ENCODE measurements at places on chromosomes 12 and 14. TPM values are rescaled to one million over a fixed set of nuclear protein-coding genes. Genes with fewer than 3 reads are reported as not detected.

DNA sequence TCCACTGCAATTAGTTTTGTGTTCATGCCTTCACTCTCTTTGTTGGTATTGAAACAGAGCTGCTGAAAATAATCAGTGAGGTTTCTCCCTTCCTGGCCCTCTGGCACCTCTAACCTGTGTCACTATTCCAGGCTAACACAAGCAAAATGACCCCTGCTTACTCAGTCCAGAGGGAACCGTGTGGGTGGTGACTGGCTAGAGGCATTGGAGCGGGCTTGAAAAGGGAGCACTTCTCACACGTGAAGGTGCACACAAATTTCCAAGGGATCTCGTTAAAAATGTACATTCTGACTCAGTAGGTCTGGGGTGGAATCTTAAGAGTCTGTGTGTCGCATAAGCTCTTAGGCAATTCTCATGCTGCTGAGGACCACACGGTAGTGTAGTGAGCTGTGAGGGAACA is 1.3 kb upstream of the SLC24A4 start:
- DNase-seq, result no peak

Gene ERGIC2
- total RNA-seq, result 57.5 TPM

Gene P2RX7
- 5.3 TPM for total RNA-seq

GRCh38 chr14:75264036-75264435 is 14.6 kb upstream of the FOS start:
- no peak for DNase-seq

DNA sequence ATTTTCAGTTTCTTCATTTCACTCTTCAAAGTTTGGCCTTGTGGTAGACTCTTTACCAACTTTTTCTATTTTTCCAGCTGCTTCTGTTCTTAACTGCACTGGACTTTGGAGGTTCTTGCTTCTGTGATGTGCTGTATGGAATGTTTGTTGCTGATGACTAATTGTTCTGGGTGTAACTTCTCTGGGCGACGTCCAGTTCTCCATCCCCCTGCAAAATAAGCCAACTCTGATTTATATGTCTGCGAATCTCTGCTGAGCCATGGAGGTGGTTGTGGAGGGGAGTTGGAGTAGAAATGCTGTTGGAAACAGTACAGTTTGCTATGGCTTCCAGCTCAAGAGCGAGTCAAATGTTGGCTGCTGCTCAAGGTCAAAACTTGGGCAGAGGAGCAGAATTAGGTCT is 113.9 kb upstream of the DYRK2 start:
- DNase-seq, result no peak

GRCh38 chr12:98090731-98091130 is 424.7 kb upstream of the TMPO start:
- DNase-seq, result peak; percentile 41

DNA sequence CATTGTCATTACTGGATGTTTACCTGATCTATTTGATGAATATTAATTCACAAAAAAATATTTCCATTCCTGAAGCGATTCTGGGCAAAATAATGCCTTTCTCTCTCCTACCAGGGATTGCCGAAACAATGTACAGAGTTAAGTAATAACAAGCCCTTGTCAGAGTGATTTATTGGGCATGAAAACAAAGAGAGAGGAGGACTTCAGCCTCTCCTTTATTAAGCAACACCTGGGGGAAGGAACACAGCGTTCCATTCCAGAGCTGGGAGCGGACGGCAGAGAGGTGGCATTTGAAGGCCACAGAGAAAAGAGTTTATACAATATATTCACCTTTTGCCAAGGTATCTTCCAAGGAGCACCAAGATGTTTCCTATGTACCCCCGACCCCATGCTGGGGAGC is 165.8 kb downstream of the KSR2 start:
- DNase-seq, result no peak

DNA sequence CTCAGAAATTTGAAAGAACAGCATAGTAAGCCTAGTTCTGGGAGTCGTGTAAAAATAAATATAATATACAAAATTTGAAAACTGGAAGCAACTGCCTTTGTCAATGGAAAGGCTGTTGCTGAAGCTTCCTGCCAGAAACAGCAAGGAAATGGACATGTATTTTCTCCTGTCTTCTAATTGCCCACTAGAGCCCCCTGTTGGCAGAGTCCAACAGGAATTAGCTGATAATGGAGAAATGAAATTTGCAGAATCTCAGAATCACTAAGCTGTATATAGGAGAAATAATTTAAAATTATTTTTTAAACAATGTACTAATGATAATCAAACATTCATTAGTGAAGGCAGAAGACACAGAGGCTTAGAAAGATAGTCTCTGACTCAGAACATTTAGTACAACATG is 414.8 kb downstream of the SLC6A15 start:
- peak; percentile 39 for DNase-seq

DNA sequence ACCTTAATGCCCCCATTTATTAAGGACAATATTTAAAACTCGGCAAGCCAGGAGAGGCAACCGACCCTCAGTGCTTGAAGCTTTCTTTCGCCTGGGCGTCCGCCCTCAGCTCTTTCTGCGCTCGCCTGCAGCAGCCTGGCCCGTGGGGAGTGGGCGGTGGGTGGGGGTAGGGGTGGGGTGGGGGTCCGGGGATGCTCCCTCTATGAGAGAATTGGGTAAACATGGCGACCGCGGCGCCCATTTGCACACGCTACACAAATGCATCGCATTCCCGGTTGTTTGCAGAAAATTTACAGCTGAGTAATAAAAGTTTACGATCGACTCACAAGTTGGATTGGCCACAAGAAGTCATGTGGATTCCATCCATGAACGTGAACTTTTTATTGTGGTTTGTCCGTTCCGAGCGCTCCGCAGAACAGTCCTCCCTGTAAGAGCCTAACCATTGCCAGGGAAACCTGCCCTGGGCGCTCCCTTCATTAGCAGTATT is 7.7 kb downstream of the HOXC8 start:
- peak; percentile 15 for DNase-seq

- peak; percentile 45 for DNase-seq
Measured at GRCh38 chr12:12747278-12747677, 30.1 kb downstream of the CDKN1B start.

Gene SCNN1A
- total RNA-seq, result 312 TPM

- no peak for DNase-seq
Measured at GRCh38 chr14:100590726-100591452, 3.7 kb upstream of the BEGAIN start.

DNA sequence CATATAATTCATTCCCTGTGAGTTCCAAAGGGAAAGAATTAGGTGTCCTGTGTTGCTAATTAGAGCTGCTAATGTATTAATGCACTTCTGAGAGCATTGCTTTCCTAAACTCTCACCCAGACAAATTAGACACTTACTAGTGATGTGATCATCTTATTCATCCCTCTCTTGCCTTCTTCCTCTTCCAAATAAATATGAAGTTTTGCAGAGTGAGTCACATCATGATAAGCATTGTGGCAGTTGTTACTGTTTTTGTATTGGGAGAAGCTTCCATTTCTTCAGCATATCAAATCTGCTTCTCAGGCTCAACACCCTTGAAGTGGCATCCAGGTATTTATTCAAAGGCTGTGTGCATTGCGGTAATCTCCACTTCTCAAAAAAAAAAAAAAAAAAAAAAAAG is 37.3 kb upstream of the E2F7 start:
- no peak for DNase-seq

DNA sequence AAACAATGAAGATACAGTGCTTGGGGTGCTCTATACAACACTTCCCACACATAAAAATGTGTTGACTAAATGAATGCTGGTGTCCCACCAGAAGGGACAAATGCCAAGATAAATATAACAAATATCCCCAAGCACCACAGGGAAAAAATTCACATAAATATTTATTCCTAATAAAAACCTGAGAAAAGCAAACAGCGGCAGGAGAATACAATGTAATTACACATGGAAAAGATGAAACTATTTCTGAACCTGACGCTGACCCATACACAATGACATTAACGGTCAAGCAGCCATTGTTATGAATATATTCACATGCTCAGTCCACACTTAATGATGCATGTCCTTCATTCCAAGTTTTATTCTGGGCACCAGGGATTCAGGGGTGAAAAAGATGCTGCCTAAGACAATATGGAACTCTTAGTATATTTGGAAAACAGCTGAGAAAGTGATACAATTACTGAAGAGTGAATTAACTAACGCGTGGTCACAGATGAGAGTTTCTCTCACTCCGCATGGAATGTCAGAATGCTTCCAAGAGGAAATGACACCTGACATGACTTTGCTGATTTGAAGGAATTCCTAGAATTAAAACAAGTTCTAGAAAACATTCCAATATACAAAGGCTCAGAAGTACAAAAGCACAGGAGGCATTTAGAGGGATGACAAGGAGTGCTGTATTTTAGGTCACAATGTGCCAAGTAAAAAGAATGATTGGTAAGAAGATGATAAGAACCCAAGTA is 27.9 kb upstream of the PTPRR start:
- DNase-seq, result no peak

DNA sequence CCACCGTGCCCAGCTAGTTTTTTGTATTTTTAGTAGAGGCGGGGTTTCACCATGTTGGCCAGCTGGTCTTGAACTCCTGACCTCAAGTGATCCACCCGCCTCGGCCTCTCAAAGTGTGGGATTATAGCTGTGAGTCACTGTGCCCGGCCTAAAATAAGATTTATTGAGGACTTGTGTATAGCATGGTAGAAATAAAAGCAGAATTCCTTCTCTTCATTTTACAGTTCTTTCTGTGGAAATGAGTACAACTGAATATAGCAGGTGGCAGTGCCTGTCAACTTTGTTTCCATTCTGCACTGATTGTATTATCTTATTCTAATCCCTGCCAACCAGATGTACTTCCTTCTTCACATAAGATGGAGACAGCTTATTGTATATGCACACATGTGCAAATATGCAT is 41.0 kb downstream of the DIP2B start:
- DNase-seq, result no peak

DNA sequence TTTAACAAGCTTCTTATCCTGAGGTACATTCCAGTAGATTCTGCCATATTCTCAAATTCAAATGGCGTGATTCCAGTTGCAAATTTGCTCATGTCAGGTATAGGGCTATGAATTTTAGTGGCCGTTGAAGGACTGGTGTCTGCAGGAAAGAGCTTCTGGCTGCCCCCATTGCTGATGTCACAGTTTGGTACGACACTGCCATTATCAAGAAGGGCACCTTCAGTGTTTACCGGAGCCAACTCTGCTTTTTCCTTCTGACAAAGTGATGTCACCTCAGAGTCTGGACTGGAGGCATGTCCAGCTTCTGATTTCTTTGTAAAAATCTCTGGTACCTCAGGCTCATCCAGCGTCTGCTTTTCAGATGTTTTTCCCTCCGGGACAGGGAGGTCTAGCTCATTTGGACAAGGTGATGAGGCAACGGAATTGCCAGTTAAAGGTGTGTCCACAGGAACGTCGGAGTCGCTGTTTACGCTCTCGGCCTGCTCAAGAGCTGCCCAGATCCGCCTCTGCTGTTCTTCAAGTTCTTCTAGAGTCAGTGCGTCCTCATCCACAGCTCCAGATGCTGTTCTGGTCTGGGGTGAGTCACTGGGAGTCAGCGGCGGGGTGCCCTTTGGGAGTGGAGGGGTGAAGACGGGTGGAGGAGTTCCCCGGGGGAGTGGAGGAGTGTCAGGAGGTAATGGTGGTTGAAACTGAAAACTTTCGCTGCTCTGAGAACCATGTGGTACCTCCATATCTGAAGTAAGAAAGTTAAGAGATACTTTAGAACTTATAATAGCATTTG is 27.0 kb downstream of the ZCCHC8 start:
- no peak for DNase-seq

DNA sequence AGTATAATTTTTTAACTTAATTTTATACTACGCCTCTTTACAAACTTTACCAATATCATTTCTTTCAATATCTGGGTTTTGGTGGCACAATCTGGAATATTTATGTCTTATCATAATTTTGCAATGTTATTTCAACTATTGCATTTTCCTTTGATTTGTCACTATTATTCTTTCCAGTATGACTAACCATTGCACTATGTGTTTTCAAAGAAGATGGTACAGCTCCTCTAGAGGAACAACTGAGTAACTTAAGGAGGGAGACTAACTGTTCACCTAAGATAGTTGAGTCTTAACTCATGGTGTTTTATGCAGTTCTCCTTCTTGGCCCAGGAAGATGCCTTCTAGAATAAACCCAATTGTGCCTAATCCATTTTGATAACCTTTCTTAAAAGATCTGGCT is 60.5 kb upstream of the KIF21A start:
- DNase-seq, result no peak

DNA sequence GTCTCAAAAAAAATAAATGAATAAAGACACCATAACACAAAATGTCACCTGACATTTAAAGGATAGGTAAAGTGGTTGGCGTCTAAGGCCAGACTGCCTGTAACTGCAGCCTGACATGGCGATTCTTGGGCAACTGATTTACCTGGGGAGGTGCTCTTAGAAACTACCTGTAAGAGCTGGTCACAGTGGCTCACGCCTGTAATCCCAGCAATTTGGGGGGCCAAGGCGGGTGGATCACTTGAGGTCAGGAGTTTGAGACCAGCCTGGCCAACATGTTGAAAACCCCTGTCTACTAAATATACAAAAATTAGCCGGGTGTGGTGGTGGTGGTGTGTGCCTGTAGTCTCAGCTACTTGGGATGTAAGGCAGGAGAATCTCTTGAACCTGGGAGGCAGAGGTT is 8.4 kb downstream of the RPL6 start:
- no peak for DNase-seq

DNA sequence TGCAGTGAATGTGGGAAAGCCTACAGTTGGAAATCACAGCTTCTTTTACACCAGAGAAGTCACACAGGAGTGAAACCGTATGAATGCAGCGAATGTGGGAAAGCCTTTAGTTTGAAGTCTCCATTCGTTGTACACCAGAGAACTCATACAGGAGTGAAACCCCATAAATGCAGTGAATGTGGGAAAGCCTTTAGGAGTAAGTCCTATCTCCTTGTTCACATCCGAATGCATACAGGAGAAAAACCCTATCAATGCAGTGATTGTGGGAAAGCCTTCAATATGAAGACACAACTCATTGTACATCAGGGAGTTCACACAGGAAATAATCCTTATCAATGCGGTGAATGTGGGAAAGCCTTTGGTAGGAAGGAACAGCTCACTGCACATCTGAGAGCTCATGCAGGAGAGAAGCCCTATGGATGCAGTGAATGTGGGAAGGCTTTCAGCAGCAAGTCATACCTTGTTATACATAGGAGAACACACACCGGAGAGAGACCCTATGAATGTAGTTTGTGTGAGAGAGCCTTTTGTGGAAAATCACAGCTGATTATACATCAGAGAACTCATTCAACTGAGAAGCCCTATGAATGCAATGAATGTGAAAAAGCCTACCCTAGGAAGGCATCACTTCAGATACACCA is 24.6 kb downstream of the ZNF26 start:
- no peak for DNase-seq

Gene ARL1
- 87.4 TPM for total RNA-seq

All from lung (tissue), 17 donors.